Stimulated activated CD4-positive, alpha-beta T cell treated with anti-CD3 and anti-CD28 coated beads, Interleukin-12 subunit alpha, Interleukin-12 subunit beta, amount 100 ng/mL, for 48 hours (primary cell): ENCODE measurements at places on chromosomes 5 and 9.

DNA sequence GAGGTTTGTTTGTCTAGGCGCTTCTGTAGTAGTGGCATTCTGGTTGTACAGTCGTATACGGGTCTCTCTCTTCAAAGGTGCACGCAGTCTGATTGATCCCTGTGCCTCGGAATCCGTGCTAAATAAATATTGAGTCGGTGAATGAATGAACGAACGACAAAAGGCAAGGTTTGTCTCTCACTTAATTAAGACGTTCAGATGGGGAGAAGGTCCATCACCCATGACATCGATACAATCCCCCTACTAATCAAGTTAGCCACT is 500 bp upstream of the CREBRF start:
- no peak for DNase-seq

DNA sequence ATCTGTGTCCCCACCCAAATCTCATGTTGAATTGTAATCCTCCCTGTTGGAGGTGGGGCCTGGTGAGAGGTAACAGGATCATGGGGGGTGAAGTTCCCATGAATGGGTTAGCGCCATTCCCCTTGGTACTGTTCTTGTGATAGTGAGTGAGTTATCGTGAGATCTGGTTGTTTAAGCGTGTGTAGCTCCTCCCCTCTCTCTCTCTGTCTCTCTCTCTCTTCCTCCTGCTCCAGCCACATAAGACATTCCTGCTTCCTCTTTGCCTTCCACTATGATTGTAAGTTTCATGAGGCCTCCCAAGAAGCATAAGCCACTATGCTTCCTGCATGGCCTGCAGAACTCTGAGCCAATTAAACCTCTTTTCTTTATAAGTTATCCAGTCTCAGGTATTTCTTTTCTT is 28.8 kb downstream of the C5orf15 start:
- DNase-seq = no peak

DNA sequence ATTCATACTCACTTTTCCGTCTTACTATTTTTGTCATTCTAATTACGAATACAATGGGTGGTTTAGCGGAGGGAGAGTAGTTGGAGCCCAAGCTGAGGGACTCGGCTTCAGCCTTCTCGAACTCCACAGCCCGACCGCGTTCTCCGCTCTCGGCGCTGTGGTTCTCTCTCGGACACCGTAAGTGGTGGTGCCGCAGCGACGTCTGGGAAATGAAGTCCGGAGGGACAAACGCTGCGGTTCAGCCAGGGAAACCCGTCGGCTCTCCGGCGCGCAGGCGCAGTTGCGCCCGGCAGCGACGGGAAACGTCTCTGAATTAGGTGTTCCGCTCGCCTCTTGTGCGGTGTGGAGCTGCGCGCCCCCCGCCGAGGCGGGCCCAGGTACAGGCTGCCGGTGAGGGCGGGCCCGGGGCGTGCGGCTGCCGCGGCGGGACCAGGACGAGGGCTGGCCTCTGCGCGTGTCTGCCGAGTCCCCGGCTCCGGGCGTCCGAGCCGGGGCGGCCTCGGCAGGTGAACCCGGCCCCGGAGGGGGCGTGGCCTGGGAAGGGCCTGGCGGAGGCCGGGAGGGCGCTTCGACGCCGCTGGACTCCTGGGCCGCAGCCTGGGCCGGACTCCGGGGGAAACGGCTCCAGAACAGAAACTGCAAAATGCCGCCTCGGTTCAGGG is at the start of gene ZNF879:
ZNF879 (plus strand) TSS at position 277 of the 662 bp plus-strand sequence. CDS start 1,201 bp downstream, outside the sequence.
- DNase-seq = peak; percentile 87

- DNase-seq = peak; percentile 78
Measured at GRCh38 chr5:175478384-175479124, at the start of gene SFXN1. SFXN1 (plus strand) TSS chr5:175478560; CDS start chr5:175492104, 13,544 bp downstream.

- no peak for DNase-seq
Measured at GRCh38 chr5:130402906-130403305, 498.6 kb downstream of the CHSY3 start.

DNA sequence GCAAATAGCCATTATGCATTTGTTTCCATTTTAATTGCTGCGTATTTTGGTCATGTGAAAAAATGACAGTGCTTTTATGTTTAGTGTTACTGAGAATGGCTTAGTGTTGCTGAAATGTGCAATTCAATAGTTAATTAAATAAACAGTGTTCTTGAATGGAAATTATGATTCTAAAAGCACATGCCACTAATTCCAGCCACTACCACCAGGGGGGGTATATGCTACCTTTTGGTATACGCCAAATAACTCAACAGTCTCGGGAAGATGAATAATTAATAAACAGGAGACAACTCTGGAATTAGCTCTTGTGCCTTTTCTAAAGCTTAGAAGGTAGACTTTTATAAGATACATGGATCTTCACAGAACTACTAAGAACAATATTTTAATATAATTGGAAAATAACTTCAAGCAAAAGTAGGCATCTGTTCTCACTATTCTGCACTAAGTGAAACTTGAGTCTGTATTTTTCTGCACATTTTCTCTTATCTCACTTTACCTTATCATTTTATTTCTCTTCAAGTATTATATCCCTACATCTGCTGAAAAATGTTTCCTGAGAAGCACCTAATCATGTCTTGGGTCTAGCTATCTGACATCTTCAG is 83.5 kb upstream of the MINAR2 start:
- peak; percentile 3 for DNase-seq

- DNase-seq = no peak
Measured at GRCh38 chr5:96569770-96570169, 92.4 kb upstream of the CAST start.

- no peak for DNase-seq
Measured at GRCh38 chr5:107713228-107713627, 42.5 kb upstream of the EFNA5 start.

GRCh38 chr9:4741365-4742089 is 525 bp upstream of the AK3 start:
- no peak for DNase-seq

- no peak for DNase-seq
Measured at GRCh38 chr5:167853421-167853820, 438.0 kb upstream of the WWC1 start.

- no peak for DNase-seq
Measured at GRCh38 chr5:154709368-154710305, 45.5 kb upstream of the LARP1 start.

- DNase-seq = no peak
Measured at GRCh38 chr5:138503487-138504270, 38.4 kb downstream of the EGR1 start.
